ENCODE measurements at places on chromosomes 5 and 9.

- DNase-seq: no peak
These were observed 40.8 kb downstream of the NAIF1 start for GRCh38 chr9:128026255-128026772.

DNA sequence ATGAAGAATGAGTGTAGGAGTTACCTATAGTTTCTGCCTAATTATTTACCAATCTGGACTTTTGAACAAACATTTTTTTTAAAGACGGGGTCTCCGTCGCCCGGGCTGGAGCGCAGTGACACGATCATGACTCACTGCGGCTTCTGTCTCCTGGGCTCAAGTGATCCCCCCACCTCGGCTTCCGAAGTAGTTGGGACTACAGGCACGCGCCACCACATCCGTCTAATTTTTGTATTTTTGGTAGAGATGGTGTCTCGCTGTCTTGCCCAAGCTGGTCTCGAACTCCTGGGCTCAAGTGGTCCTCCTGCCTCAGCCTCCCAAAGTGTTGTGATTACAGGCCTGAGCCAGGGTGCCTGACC, 1.5 kb downstream of the CTNNA1 start:
- no peak for DNase-seq

DNA sequence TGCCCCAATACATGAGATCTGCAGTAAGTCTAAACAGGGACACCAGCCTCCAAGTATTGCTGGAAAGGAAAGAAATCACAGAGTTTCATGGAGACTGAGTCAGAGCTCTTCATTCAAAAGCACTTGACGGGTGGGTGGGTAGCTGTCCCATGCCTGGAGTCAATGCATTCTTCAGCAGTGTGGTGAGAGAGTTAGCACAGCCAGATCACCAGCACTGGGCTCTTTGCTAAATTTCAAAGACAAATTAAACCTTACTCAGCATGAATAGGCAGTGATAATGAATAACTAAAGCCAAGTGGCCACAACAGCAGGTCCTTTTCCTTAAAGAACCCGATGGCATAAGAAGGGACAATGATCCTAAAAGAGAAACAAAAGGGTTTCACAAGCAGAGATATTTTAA, 192.4 kb downstream of the ACTL7B start:
- no peak for DNase-seq

DNA sequence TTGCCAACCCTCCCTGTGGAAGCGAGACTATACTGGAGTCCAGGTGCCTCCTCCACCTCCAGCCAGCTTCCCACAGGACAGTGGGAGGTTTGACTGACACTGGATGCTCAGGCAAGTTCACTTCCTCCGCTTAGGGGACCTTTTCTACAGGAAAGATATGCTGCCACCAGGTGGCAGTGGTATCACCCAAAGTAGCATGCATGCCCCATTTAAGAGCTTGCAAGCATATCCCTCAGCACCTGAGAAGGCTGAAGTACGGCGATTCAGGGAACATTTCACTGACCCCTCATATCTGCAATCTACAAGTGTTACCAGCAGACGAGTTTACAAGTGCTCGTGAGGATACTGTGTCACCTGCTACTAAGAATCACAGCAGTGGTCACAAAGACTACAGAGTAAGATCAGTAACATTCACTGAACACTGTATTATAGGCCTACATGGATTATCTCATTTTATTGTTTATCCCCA, 75.5 kb downstream of the KLHL3 start:
- DNase-seq: peak; percentile 46

DNA sequence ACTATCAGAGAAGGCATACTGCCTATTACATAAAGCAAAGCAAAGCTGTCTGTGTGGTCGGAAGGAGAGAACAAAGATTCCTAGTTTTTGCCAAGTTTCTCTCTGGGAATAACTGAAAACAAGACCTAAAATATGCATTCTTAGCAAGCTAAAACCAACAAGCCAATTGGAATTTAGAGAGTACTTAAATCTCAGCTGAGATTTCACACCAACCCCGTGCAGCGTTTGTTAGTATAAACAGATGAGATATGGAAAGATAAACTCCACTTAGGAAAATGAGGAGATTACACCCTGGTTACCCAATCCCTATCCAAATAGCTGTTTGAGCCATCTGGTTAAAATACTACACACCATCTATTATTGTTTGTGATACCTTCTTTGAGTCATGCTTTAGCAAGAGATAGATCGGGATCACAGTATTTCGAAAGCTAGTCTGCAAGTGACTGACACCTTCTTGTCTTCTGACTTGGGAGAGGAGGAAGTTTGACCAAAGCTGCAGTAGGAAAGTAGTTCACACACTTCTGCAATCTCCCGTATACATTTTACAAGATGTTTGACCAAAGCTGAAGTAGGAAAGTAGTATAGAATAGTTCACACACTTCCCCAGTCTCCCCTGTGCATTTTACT, 18.2 kb downstream of the FAF2 start:
- DNase-seq: peak; percentile 14

DNA sequence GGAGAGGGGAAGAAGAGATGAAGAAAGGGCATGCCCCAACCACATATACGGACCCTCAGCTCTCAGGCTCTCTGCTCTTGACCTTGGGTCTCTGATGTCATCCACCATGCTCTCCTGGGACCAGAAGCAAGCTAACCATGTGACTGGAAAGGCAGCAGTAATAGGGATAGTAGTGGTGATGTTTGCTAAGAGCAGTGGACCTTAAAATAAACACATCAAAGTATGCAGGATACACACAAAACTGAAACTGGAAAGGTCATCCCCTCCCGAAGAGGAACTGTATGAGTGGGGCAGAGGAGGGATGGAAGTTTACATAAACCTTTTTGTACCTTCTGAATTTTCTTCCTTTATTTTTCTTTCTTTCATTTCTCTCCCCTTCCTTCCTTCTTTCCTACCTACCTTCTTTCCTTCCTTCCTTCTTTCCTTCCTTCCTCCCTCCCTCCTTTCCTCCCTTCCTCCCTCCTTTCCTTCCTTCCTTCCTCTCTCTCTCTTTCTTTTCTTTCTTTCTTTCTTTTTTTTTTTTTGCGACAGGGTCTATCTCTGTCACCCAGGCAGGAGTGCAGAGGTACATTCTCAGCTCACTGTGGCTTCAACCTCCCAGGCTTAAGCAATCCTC, 8.1 kb upstream of the PTPN3 start:
- no peak for DNase-seq

DNA sequence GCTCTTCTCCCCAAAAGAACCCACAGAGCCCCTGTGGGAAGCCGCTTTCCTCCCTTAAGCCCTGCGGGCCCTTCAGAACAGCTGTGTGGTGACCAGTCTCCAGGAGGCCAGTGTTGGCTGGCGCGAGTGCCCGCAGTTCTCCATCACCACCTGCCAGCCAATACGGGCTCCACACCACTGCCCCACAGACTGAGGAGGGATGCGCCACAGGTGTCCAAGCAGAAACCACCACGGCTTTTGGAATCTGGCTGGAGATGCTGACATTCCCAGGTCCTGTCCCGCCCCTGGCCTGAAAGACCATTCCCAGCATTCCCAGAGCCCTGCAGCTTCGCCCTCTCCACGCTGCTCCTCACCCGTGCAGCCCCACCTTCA, 12.8 kb downstream of the CCNI2 start:
- DNase-seq: no peak

GRCh38 chr9:123973590-123974223, 37.9 kb upstream of the LHX2 start:
- no peak for DNase-seq

DNA sequence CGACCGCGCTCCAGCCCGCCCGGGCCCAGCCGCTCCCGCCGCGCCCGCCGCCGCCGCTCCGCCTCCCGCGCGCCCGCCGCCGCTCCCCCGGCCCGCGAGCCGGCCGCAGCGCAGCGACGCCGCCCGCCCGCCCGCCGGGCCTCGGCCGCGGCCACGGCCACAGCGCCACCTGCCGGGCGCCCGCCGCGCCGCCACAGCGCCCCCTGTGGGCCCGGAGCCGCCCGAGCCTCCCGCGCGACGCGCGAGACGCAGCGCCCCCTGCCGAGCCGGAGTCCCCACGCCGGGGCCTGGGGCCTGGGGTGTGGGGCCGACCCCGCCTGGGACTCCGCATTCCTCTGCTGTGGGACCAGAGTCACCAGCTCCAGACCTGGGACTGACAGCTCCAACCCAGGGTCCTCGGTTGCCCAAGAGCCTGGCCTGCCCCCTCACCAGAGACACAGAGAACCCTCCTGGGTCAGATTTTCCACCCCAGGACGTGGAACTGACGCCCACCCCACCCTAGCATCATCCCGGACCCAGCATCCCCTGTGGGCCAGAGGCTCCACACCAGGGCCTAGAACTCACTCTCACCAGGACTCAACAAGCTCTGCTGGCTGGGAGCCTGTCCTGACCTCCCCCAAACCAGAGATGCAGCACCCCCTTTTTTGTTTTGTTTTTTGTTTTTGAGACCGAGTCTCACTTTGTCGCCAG, at the start of gene RAPGEF1:
RAPGEF1 (minus strand) TSS at position 118 of the 690 bp plus-strand sequence. CDS start 246 bp downstream, outside the sequence.
- no peak for DNase-seq

DNA sequence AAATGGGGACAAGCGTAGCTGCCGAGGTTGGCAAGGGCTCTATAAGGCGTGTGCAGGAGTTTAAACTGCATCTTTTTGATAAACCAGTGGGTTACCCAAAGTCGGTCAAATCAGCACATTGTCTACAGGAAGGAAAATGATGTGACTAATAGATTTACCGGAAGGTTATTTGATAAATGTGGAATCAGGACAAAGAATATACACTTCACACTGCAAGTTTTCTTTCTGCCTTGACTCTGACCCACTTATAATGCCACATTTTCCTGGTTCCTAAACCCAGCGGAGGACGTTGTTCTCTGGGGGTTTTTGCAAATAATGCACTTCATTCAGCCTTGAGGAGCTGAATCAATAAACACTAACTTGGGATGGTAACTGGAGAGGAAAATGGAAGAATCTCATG, 76.8 kb downstream of the TTLL11 start:
- DNase-seq: no peak

- no peak for DNase-seq
These were observed 298.7 kb downstream of the FBXL17 start for GRCh38 chr5:108083232-108083631.

GRCh38 chr5:91595424-91595823, 212.3 kb upstream of the ARRDC3 start:
- no peak for DNase-seq
